ENCODE measurements at places on chromosomes 6 and 20.

GRCh38 chr6:134584847-134585516 is 267.1 kb upstream of the SGK1 start:
- no peak for DNase-seq

GRCh38 chr20:24732599-24732998 is 216.5 kb upstream of the CST7 start:
- no peak for DNase-seq

- DNase-seq: no peak
Observed at GRCh38 chr6:118939683-118940082, 4.7 kb upstream of the MCM9 start.

- no peak for DNase-seq
Observed at GRCh38 chr6:91500689-91501303, 913.9 kb upstream of the MAP3K7 start.

- no peak for DNase-seq
Observed at GRCh38 chr6:106684011-106684410, 54.6 kb downstream of the QRSL1 start.

- peak; percentile 23 for DNase-seq
Observed at GRCh38 chr6:41689171-41690008, 46.0 kb downstream of the TFEB start.

- DNase-seq: no peak
Observed at GRCh38 chr20:46491354-46491753, 22.0 kb downstream of the ZNF334 start.

GRCh38 chr20:15162079-15162647 is 824.8 kb upstream of the FLRT3 start:
- peak; percentile 14 for DNase-seq

Data from suppressor macrophage treated with lipopolysaccharide for 4 hours (primary cell).